ENCODE measurements at places on chromosomes 3 and 15.

DNA sequence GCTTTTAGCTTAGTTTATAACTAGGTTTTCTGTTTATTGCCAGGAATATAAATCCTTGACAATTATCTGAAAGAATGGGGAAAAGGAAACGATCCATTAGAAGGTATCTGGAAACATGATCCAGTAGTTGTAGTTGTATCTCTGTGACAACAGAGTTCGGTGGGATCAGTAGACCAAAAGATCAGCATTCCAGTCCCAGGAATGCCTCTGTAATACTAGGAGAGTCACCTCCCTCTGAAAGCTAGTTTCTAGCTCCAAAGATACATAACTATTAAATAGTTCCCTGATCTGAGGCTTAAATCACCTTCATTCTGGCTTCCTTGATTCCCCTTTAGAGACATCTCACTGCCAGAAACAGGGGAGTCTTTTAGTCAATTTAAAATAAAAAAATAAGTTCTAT is 34.1 kb downstream of the MB21D2 start:
- no peak for DNase-seq

- DNase-seq = no peak
Observed at GRCh38 chr3:38315488-38316230, 30.9 kb upstream of the XYLB start.

DNA sequence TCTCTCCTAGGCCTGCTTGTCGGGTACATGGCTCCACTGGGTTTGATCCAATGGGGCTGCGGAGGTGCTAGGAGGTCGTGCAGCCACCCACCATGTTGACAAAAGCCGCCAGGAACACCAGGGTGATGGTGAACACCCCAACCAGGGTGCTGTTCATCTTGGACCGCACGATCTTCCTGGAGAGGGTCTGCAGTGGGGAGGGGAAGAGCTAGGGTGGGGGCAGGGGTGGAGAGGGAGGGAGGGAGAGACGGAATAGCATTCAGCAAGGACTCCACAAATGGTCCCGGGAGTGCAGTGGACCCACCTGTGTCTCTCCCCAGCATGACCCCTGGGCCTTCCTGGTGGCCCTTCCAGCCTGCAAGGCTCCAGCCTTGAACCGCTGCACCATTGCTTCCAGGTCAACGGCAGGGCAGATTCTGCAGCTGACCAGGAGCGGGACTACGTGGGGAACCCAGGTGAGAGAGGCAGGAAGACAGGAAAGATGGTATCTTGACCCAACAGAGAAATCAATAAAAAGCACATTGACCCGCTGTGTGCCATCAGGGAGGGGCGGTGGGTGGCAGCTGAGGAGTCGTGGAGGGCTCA is 102.3 kb downstream of the SEC22A start:
- DNase-seq = no peak

DNA sequence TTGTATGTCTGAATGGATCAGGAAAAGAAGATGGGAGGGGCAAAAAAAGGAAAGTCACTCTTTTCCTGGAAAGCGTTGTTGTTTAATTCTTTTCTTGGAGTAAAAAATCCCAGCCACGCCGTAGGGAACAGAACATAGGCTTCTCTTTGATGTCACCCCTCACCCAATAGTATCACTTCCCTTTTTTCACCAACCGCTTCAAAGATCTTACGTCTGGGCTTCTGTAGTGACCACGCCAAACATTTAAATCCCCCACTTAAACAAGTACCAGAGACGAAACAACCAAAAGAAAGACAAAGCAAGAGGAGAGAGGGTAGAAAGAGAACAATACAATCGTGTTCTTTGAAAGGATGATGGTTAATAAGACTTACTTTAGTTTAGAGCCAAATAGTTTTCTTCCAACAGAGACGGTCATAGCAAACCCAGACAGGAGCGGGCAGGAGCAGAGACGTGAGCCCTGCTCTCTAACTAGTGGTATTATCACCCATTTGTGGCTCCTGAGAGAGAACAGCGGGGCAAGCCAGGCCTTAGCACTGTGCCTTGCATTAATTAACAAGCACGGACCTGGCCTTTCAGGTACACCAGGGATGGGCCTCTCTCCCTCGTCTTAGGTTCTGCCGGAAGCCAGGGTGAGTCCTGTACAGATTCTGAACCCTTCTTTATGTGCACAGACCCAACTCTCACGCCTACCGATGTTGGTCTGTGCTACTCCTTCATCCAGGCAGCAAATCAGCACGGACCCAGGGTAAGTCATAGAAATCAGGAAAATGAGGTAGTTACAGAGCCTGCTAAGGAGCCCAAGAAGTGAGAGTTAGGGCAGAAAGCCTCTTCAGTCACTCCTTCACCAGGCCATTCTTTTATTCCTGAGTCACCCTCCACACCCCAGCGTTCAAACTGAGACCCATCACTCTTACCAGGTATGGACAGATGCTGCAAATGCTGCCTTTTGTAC is 28.2 kb upstream of the BCL6 start:
- no peak for DNase-seq

DNA sequence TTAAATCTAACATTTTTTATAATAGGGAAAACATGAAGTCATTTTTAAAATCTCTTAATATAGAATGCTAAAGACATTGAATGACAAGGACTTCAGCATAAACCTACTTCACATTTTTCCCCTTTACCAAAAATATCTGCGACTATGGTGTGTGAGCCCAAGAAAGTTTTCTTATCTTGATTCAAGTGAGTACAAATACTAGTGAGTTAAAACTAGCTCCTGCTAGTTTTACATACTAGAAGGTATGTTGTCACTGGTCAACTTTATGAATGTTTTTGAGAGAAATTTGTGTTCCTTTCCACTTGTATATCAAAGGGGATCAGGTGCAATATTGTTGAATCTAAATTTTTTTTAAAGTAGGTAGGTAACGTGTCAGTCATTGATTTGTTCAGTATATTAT is 152.4 kb upstream of the CGNL1 start:
- DNase-seq = no peak

GRCh38 chr3:30933478-30934207 is 39.2 kb upstream of the GADL1 start:
- no peak for DNase-seq

DNA sequence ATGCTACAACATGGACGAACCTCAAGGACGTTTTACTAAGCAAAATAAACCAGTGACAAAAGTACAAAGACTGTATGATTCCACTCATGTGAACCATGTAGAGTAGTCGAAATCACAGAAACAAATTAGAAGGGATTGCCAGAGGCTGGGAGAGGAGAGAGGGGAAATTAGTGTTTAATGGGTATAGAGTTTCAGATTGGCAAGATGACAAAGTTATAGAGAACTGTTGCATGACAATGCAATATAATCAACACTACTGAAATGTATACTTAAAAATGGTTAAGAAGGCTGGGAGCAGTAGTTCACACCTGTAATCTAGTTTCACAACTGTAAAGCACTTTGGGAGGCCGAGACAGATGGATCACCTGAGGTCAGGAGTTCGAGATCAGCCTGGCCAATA is 36.9 kb downstream of the PLS1 start:
- no peak for DNase-seq

DNA sequence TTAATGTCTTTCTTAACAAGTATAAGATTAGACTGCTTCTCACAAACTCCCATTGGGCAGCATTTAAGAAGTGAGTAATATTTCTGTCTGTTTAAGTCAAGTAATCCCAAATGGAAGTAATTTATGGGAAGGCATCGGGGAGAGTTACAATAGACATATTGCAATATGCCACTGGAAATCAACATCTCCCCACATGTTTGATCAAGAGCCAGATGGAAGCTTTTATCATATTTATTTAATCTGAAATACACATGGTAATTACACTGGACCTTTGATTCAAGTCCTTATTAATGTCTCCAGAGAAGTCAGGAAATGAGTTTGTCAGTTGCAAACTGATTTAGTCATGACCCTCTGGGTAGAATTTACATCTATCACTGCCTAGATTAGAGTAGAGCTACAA is 943.8 kb downstream of the VGLL3 start:
- no peak for DNase-seq

DNA sequence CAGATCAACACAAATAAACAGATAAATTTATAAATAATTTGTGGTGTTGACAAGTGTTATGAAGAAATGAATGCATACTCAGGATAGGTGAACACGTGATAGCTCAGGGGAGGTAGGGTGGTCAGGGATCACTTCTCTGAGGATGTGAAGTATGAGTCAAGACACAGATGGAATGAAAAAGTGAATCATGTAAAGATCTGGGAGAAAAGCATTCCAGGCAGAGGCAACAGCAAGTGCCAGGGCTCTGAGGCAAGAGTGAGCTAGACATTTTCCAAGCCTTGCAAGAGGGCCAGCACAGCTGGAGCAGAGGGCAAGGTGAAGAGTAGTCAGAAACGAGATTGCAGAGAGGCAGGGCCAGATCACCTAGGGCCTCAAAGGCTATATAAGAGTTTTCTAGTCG is 177.8 kb downstream of the WNT5A start:
- no peak for DNase-seq

GRCh38 chr3:115789481-115789880 is 166.2 kb downstream of the GAP43 start:
- DNase-seq = no peak

GRCh38 chr3:49602877-49603411 is 48.7 kb downstream of the BSN start:
- no peak for DNase-seq

GRCh38 chr3:101279765-101280385 is 40.5 kb downstream of the IMPG2 start:
- no peak for DNase-seq

DNA sequence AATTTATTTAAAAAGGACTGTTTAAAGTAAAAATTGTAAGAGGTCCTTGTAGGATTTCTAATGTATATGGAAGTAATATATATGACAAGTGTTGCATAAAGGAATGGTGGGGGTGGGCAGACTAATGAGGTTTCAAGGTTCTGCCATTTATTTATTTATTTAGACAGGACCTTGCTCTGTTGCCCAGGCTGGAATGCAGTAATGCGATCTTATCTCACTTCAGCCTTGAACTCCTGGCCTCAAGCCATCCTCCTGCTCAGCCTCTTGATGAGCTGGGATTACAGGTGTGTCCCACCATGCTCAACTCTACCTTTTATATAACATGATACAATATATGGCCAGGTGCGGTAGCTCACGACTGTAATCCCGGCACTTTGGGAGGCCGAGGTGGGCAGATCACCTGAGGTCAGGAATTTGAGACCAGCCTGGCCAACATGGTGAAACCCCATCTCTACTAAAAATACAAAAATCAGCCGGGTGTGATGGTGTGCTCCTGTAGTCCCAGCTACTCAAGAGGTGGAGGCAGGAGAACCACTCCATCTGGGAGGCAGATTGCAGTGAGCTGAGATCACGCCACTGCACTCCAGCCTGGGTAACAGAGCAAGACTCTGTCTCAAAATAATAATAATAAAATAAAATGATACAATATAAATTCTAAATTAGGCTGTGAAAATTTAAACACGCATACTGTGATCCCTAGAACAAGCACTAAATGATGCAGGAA is 33.8 kb upstream of the IGF2BP2 start:
- no peak for DNase-seq

- DNase-seq = no peak
Observed at GRCh38 chr3:138371070-138371965, 22.9 kb downstream of the MRAS start.

- DNase-seq = no peak
Observed at GRCh38 chr3:16073203-16073602, 101.3 kb upstream of the GALNT15 start.

GRCh38 chr3:106302451-106303221 is 433.8 kb upstream of the CBLB start:
- no peak for DNase-seq

DNA sequence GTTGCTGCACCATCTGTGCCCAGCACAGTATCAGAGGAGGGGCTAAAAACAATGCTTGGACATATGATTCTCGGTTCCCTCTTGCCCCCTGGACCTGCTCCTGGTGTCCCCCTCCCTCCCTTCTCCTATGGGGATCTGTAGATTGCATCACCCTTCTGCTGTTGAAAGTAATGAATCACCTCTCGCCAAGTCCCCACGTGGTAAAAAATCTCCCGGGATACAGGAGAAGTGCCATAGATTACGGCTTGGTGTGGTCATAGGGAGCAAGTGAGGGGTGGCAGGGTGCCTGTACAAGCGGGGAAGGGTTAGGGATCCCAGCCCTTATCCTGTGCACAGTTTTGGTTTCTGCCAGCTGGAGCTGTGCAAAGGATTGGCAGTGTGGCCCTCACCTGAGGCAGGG is 37.7 kb downstream of the AMOTL2 start:
- no peak for DNase-seq

DNA sequence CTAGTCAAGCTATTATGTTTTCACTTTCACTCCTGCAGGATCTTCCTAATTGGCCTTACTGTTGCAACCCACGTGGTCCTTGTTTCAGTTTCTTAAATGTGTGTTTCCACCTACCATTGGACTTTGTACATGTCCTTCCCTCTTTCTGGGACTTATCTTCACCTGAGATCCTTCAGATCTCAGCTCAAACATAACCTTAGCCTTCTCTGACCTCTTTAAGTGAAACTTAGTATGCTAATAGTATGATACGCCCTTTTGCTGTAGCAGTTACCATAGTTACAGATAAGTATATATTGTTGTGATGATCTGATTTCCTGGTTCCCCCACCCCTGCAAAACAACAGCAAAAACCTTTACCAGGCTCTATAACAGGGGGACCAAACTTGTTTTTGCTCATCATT is 35.2 kb downstream of the U2SURP start:
- DNase-seq = no peak

DNA sequence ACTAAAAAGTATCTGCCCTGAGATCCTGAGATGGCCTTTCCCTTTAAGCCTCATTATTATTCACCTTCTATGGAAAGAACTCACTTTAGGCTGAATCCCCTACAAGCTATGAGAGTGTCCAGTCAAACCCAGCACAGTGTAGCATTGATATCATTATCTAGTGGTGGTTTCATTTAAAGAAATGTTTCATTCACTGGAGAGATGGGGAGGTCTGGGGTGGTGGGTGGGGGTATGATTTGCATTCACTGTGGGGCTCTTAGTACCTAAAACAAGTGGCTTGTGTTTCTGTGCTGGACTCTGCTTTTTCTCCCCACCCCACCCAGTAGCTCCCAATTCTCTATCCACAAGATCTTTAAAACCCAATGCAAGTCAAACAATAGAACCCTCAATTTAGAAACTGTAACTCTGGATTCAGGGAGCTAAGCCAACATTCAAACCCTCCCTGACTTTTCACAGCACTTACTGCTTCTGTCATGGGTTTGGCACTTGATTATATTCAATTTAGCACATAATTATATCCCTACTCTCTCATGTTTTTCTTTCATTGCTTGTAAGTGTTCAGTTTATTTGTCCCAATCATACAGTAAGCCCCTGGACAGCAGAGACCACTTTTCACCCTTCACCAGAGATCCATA is 310.5 kb upstream of the THBS1 start:
- DNase-seq = no peak

GRCh38 chr3:106381286-106381938 is 512.6 kb upstream of the CBLB start:
- DNase-seq = no peak
